AML-193 (cell line): ENCODE measurements at places on chromosomes 7 and 10.

DNA sequence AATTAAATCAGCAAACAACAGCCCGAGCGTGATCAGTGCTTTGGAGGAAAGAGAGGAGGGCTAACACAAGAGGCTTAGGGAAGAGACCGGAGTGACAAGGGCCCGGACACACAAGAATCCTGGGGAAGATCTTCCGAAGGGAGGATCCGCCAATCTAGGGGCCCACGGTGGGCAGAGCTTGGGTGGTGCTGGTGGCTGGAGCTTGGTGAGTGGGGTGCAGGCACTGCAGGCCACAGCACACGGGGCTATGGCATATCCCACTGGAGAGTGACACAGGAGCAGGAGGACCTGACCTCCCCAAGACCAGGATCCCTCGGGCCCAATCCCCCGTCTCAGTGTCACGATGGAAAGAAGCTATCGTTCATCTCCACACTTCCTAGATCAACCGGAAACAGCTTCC lies 471.3 kb upstream of the FOXK1 start:
- no peak for DNase-seq

DNA sequence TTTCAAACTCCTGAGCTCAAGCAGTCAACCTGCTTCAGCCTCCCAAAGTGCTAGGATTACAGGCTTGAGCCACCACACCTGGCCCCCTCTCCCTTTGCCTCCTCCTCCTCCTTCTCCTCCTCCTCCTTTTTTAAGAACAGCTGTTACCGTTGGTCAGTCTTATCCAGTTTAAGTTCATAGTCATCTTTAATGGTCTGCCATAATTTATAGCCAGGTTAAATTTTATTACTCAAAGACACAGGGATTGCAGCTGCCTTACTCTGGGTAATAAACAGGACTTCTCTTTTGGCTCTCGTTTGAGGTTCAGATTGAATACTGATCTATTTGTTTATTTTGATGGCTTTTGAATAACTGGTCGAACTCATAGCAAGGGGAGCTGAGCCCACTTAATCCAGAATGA lies 35.2 kb downstream of the ATOH7 start:
- no peak for DNase-seq

- no peak for DNase-seq
These were observed 6.8 kb upstream of the ANKRD22 start for GRCh38 chr10:88858491-88858890.

DNA sequence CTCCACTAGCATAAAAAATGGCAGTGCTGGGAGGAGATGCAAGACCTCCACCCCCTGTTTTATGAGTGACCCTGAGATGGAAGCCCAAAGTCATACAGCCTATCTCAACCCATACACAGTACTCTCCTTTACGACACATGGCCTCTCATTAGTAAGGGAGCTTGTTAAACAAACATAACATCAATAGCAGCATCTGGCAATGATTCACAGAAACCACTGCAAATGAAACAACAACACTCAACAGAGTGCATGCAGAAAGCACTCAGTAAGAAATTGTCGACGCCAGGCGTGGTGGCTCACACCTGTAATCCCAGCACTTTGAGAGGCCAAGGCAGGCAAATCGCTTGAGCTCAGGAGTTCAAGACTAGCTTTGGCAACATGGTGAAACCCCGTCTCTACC lies 27.5 kb upstream of the FIGNL1 start:
- DNase-seq: no peak

- no peak for DNase-seq
These were observed 199.6 kb upstream of the SEMA3A start for GRCh38 chr7:84394219-84394618.

DNA sequence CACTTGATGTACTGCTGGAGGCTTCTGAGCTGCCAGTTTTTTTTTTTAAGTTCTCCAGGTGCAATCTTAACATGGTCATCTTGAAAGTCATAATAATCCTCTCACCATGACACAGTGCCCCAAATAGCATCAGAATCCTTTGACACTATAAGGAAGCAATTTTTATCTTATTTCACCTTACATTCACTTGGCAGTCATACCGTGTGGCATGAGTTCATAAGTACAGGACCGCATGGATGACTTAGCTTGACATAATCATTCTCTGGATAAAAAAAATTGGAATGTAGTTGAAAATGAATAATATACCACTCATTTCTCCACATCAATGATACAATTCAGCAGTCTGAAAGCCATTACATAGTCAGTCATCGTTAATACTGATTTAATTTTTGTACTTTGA lies 25.6 kb upstream of the TMEM196 start:
- DNase-seq: no peak

- no peak for DNase-seq
These were observed 276.5 kb upstream of the SMIM30 start for GRCh38 chr7:113394856-113395255.

DNA sequence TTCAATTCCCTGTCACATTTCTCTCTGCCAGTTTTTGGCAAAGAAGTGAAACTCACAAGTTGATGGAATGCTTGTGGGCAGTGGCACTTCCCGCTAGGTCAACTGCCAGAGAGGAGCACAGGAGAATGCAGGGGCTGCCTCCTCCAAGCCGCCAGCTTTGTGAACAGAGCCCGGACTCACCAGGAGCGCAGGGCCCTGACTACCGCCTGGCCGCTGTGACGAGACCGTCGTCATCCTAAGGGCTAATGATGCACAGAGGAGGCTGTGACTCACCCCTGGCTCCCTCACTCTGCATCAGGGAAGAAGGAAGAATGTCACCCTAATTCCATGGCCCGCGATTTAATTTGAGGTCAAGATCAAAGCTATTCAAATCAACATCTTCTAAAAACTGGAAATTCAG lies 123.9 kb downstream of the TAX1BP1 start:
- DNase-seq: no peak

GRCh38 chr10:7186387-7187018 lies 224.3 kb downstream of the SFMBT2 start:
- DNase-seq: no peak

DNA sequence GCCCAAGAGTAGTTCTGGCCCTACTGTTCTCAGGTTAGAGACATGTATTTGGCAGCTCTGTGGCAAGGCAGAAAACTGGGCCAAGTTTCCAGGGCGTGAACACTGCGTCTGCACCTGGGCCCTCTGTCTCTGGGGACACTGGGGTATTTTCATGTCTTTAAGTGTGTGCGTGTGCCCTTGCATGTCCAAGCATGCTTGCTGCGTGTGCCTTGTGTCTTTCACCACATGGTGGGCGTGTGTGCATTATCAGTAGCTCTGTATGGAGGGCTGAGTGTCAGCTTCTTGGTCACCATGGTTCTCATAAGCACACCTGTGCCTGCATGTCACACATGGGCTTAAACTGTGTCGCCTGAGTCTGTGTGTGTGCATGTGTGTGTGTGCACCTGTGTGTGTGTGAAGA lies 69.3 kb downstream of the HIPK2 start:
- no peak for DNase-seq

GRCh38 chr10:132749371-132749795 lies 36.6 kb downstream of the NKX6-2 start:
- no peak for DNase-seq

DNA sequence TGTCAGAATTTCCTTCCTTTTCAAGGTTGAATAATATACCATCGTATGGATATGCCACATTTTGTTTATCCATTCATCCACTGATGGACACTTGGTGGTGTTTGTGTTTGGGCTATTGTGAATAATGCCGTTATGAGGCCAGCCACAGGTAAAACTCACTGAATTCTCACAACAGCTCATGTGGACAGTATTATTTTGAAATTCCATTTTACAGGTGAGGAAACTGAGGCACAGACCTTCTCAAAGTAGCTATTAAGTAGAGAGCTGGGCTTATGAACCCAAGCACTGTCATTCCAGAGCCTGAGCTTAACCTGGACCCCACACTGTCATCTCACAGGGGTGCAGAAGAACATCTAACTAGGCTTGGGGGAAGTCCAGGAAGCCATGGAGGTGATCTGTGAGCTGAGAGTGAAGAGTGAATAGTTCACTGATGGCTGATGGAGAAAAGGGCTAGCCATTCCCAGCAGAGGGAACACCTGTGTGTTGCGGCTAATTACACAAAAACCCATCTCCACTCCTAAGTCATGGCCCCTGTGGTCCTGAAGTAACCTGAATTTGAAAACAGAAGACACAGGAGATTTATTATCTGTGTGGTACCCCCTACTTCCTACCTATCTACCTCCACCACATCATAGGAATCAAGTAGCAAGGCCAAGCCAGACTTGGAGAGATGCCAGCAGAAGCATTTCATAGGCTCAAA lies 8.7 kb downstream of the INMT start:
- no peak for DNase-seq

- no peak for DNase-seq
These were observed 45.1 kb downstream of the AMZ1 start for GRCh38 chr7:2732959-2733584.

DNA sequence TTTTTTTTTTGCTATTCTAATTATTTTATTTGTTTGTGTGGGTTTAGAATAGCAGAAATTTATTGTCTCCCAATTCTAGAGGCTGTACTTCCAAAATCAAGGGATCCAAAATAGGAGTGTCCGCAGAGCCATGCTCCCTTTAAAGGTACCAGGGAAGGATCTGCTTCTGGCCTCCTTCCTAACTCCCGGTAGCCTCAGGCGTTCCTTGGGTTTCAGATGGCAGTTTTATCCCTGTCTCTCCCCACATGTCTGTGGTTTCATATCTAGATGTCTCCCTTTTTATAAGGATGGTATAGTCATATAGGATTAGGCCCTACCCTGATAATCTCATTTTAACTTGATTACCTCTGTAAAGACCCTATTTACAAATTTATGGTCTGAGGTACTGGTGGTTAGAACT lies 48.4 kb downstream of the BMPR1A start:
- DNase-seq: no peak

DNA sequence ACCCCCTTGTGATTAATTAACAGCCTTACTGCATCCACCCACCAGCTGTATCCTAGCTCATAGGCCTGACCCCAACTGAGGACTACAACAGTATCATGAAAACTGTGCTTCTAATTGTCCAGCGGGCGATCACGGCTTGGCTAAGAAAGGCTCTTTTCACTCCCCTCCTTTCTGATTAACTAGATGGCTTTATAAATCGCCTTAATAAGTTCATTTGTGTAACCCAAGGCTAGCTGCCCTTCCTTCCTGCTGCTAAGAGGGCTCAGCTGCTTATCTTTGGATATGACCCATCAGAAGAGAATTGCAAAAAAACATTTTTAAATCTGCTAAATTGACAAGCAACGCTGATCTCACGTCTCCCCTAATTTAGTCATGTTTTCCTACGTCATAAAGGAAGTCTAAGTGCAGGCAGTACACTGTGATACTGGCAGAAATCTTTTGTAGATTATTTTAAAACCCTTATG lies 163.0 kb upstream of the LAMB4 start:
- DNase-seq: no peak

DNA sequence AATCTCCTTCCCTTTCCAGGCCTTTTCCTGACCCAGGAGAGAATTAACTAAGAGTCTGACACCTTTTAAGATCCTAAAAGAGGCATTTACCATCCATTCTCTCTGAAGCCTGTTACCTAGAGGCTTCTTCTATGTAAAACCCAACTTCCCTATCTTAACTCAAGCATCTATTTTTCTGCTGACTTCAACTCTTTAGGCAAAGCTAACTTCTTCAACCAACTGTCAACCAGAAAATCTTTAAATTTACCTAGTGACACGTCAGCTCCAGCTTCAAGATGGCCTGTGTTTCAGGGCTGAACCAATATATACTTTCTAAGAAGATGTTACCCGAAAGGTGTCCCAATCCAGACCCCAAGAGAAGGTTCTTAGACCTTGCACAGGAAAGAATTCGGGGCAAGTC lies 492.3 kb upstream of the AUTS2 start:
- DNase-seq: no peak

- no peak for DNase-seq
These were observed 302.2 kb upstream of the ZMIZ1 start for GRCh38 chr10:78766603-78767002.

DNA sequence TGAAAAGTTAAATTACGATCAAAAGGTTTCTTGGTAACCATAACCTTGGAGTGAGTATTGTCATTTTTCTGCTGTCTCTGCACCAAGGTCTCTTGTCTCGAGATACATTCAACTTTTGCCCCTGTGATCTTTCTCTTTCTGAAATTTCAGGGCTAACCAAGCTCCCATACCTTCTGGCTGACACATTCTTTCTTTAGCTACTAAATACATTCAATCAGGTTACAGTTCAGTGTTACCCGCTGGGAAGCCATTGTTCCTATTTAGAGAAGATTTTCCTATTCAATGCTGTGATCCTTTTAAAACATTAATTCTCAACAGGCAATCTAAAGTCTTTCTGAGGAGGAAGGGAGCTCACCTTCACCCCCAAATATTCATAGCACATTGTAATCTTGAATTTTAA lies 22.9 kb upstream of the DMTF1 start:
- no peak for DNase-seq

DNA sequence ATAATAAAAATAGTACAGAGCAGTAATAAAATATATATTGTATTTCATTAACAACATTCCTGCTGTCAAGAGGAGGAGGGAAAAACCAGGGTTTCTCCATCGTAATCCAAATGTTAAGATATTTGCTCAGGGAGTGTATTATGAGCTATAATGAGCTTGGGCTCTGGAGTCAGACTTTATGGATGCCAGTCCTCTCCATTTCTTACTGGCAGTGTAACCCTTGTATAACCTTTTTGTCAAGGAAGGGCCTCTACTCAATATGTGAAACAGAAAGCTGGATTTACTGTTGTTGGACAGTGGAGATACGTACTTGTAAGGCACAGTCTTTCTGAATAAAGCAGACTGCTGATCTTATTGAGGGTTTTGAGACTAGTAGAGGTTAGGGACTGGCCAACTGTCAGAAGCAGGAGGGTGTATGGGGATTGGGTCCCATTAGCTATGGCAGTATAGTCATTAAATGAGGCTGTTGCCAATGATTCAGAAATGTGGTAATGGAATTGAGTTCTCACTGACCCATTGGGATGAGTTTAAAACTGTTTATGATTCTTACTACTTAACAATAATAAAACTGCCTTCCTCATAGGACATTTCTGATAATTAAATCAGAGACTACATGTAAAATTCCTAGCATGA lies 56.5 kb downstream of the ZNF277 start:
- DNase-seq: no peak

DNA sequence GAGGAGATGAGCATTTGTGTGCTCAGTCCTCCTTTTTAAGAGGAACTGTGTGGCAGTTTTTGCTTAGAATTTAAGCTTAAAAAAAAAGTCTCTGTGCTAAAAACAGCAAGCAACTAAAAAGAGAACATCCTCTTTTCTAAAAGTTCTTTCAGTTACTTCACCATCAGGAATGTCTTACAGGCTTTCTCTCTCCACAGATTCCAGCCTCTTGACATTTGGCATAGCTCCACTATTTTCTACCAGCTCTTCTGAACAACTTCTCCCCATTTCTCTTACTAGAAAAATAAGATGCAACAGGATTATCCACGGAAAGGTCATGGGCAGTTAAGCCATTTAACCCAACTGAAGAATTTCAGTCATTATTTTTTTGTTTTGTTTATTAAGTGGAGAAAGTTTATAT lies 13.2 kb downstream of the PCLO start:
- DNase-seq: no peak

- no peak for DNase-seq
These were observed 74.2 kb upstream of the EEPD1 start for GRCh38 chr7:36078816-36079360.

DNA sequence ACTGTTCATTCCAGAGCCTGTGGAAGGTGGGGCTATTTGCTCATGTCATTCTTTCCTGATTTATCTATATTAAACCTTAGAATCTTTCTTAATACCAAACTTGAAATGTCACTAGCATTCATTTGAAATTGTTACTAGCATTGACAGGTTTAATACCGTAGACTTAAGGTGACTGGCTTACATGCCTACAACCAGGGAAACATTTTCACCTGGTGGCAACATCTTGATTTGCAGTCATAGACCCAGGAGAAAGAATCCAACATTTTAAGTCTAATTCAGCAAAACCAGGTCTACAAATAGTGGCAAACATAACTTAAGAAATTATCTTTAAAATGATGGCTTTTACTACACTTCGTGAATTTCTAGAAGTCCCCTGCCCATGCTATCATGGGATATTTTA lies 353.7 kb downstream of the HTR7 start:
- no peak for DNase-seq
